ENCODE measurements at places on chromosomes 1 and 21.

- DNase-seq: no peak
Observed at GRCh38 chr1:118902711-118903191, 85.4 kb downstream of the TBX15 start.

GRCh38 chr1:241560849-241561187 is 28.6 kb downstream of the KMO start:
- no peak for DNase-seq

DNA sequence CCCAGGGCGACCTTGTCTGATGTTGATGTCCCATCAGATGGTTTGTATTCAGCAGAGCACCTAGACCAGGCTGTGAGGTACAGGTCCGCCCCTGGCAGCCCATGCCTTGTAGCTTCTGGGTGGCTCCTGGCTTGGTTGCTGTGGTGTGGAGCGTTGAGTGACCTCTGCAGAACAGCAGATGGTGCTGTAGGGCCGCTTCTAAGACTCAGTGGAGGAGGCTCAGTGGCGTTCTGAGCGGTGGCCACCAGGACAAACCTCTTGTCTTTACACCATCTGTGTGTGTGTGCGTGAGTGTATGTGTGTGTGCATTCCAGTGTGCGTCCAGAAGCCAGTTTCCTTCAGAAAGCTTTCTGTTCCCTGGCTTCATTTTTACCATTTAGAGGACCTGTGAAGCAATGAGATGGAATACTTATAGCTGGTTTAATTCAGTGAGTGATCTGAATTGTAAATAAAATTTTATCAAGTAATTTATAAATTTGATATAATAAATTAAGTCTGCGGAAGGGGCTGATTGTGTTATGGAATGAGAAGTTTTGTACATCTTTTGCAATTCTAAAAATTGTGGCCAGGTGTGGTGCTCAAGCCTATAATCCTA is 66.1 kb downstream of the ADARB1 start:
- peak; percentile 65 for DNase-seq

DNA sequence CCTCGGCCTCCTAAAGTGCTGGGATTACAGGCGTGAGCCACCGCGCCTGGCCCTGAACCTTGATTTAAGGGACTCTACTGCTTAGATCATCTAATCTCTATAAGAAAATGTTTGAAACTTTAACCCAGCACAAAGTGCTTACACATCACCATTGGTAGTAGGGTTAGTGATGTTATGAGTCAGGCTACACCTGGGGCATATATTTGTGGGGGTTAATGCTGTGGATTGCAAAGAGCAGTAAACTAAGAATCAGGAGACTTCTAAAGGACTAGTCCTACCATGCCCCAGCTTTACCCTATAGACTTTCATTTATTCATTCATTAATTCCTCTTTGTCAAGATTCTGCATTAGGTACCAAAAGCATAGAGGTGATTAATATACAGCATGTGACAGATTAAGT is 880.5 kb downstream of the TTLL7 start:
- DNase-seq: no peak

GRCh38 chr1:7322283-7322785 is 448.8 kb upstream of the VAMP3 start:
- no peak for DNase-seq
